COLO829 (cell line): ENCODE measurements at places on chromosomes 6 and 20.

GRCh38 chr20:47174456-47175243 lies 181.8 kb downstream of the ZMYND8 start:
- DNase-seq, result no peak

GRCh38 chr6:32689531-32690501 lies 23.4 kb upstream of the HLA-DQB1 start:
- DNase-seq, result no peak

- DNase-seq, result no peak
These were observed 144.0 kb upstream of the SLC35B3 start for GRCh38 chr6:8579372-8579771.

DNA sequence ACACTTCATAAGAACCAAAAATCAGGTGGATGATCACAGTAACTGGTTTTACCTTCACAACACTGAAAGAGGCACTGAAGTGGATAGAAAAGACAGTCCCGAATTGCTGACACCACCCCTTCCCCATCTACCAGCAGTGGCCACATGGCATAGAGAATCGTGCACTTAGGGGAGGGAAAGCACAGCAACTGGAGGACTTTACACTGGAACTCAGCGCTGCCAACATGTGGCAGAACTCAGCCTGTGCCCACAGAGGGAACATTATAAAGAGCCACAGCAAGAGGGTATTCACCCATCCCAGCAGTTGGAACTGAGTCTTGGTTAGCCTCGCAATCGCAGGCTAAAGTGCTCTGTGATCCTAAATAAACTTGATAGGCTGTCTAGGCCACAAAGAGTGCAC lies 6.5 kb upstream of the KIAA1586 start:
- no peak for DNase-seq

DNA sequence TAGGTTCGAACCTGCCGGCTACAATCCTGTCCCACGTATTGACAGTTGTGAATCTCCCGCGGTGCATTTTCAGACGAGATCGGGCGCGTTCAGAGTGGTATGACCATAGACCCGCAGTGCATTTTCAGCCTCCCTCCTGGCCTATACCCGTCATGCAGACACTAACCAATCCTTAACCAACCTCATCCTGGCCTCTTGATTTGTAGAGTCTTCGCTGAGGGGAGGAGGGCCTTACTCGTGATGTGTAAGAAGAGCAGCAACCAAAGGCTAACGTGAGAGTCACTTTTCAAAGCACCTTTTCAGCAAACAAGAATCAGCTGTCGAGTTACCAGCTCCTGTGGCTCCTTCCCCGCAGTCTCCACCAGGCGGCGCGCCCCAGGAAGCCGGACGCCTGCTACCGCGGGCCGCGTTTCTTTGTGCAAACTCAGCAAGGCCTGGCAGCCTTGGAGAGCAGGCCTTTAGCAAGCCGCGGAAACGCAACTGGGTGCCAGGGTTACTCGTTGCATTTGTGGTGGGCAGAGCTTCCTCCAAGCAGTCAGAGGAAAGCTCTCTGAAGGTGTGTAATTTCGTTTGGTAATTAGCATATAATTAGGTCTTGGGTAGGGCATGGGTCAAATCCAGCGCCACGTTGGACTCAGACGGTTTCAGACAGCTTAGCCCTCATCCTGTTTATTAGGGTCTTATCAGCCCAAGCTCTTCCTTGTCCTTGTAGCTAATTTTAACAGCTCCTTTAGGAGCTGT lies 139.8 kb downstream of the OR2B2 start:
- peak; percentile 80 for DNase-seq

DNA sequence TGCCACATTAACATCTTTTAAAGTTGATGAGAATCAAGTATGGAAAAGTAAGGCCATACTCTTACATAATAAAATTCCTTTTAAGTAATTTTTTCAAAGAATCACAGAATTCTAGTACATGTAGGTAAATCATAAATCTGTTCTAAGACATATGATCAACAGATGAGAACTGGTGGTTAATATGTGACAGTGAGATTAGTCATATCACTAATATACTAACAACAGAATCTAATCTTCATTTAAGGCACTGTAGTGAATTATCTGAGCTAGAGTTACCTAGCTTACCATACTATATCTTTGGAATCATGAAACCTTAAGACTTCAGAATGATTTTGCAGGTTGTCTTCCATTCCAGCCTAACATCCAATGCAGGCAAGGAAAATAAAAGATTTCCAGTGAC lies 11.6 kb downstream of the PLN start:
- no peak for DNase-seq

DNA sequence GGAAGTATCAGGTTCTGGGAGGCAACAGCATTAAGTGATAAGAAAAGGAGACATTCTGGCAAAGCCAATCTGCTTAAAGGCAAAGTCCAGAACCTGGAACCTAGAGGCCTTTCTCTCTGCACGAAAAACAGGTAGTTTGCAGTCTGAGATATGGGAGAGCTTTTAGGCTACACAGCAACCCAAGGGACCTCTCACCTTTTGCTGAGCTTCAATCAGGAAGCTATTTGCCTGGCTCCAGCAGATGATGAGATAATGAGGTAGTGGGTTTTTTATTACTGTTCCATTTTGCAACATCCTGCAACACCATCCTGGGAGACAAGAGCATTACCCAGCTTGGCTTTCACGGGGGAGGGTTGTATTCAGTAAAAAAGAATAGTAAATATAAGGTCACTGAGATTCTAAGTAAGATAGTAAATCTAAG lies 143.1 kb downstream of the ADGRG6 start:
- no peak for DNase-seq

DNA sequence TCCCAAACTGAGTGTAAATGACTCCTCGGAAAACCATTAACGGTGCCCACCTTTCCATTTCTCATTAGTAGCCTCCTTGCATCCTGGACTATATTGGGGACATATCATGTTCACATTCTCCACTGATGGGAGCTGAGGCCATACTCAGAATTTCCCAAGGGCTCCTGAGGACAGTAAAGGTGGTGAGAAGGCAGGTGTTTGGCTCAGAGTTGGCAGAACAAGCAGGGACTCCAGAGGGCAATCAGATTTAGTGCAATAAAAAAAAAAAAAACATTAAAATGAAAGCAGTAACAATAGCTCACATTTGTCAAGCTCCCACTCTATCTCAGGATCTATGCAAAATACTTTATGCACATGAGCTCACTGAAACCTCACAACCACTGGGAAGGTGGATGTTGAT lies 401.4 kb downstream of the MAFB start:
- DNase-seq, result no peak

DNA sequence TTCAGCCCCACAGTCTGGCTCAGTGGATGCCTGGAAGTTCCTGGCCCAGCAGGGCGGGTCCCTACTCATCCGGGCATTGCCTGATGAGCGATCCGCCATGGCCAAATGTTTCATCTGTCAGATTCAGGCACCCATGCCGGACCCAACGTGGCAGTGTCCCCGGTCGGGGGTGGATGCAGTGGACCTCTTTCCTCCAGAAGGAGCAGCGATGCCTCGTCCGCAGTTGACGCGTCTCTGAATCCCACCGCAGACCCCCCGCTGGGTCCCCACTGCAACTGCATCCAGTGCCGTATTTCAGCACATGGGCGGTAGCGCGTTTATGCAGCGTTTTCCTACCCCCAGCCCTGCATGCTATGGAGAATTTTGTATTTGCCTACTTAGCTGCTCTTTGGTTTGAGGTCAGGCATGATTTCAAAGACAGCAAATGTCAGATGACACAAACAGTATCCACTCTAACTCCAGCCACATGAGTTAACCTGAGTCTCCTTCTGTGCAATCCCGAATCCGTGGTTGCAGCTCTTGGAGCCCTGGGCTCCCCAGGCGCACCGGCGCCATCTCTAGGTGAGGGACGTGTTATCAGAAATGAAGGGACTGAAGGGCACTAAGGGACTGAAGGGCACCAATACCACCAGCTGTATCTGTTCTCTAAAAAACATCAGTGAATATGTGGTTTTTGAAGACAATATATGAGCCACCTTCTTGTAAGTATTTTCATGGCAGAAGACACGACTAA lies 72.6 kb upstream of the THBS2 start:
- peak; percentile 47 for DNase-seq

- DNase-seq, result no peak
These were observed 6.7 kb downstream of the RWDD2A start for GRCh38 chr6:83199863-83200225.

GRCh38 chr6:85756982-85757381 lies 114.3 kb upstream of the SYNCRIP start:
- peak; percentile 34 for DNase-seq

DNA sequence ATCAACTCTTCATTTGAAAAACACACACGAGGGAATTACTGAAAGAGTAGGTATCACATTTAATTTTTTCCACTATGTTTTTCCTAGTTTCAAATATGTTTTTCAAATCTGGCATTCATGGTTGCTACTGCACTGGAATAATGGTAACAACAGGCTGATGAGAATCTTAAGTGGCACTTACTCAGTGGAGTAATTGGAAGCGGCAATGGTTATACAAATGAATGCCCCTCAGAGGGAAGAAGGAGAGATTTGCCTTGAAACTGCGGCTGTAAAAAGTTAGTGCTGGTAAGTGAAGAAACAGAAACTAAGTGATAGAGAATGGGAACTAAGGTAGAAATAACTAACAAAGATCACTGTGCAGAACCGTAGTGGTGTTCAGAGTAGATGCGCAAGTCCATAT lies 41.0 kb upstream of the PDE7B start:
- DNase-seq, result no peak

- DNase-seq, result no peak
These were observed 36.6 kb downstream of the AIG1 start for GRCh38 chr6:143097224-143097795.

DNA sequence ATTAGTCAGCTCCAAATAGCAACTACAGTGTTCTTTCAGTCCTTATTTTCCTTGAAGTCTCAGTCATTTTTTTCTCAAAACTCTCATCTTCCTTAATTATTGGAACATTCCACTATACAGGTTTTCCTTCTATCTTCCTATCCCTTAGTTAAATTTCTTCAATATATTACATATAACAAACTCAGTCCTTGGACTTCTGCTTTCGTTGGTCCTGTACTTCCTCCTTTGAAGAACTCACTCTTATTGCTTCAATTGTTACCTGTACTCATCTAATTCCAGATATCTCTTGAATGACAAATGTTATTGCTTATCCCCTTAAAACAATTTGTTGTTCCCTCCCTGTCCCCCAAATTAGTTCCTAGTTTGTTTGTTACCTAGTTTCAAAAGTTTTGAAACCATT lies 67.7 kb upstream of the NOTCH4 start:
- no peak for DNase-seq

DNA sequence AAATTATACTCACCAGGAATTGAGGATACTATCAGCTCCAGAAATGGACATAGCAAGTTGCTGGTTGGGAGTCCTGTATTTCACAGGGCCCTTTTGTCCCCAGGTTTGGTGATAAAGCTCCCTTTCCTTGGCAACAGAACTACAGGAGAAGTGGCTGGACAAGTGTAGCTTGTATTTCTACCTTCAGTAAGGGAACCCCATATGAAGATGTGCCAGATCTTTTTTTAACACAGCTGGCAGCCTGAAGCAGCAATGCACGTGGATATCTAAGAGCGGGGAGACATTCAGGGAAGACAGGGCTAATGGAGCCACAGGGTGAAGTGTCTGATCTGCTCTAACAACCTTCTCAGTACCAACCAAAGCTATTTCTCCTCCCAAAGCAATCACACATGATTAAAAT lies 373.9 kb upstream of the ID4 start:
- DNase-seq, result no peak

GRCh38 chr6:151699719-151700118 lies 107.8 kb upstream of the ESR1 start:
- no peak for DNase-seq

DNA sequence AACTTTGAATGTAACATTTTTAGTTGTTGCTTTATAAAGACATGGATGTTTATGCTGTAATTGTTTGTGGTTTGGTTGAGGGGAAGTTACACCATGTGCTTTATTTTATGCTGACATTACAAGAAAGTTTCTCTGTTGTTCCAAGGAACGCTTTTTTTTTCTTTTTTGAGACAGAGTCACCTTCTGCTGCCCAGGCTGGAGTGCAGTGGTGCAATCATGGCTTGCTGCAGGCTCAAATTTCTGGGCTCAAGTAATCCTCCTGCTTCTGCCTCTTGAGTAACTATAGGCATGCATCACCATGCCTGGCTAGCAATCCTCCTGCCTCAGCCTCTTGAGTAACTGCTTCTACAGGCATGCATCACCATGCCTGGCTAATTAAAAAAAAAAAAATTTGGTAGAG lies 21.0 kb upstream of the IFNGR1 start:
- DNase-seq, result no peak

DNA sequence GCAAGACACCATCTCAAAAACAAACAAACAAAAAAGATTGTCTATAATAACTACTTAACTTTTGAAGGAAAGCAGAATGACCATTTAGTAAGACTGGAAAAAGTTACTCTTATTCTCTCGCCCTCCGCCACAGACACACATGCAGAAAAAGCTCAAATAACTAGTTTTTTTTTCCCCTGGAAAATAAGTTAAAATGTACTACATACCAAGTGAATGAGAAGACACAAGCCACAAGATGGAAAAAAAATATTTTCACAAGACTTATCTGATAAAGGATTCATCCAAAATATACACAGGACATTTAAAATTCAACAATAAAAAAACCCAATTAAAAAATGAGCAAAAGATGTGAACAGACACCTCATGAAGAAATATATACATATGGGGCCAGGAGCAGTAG lies 31.9 kb downstream of the NUDT3 start:
- no peak for DNase-seq

GRCh38 chr6:99467509-99468106 lies 42.5 kb upstream of the PNISR start:
- DNase-seq, result peak; percentile 16

DNA sequence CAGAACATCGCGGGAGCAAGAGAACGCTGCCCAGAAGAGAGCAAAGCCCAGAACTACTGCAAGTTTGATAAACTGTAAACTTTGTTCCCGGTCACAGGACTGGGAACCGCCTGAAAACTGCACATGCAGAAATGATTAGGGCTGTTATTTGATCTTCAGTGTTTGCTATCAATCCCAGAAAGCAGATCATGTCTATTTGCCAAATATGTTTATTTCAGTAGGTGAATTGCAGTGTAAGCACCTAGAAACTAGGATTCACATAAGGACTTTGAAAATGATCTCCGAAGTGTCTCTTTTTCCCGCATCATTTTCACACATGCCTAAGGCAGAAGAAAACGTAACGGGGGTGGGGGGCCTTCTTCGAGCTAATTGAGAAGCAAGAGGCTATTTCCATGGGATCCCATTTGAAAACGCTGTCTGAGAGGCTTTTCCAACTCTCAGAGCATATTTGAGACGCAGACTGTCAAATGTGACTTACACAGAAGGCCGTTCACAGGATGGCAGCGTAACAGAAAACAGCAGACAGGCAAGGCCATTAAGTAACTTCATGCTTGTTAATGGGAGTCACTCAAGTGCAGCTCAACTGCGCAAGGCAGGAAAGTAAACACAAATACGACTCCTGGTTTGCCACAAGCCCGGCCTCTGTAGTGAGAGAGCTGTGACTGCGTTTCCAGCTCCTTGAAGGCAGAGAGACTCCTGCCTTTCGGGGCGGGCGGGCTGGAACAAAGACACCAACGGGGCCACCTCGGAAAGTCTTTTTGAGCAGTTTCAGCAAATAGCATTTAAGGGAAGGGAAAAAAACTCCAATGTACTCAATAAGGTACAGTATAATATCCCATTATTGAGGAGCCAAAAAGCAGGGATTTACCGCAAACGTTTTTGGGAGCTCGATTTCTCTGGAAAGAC lies 144.7 kb upstream of the ZNF217 start:
- no peak for DNase-seq
